ENCODE measurements at places on chromosomes 12 and 14. TPM values are rescaled to one million over a fixed set of nuclear protein-coding genes. Genes with fewer than 3 reads are reported as not detected.
A peak's percentile ranks its signal among the peaks of the same experiment; 100 is the strongest.

FANCM gene
- 9.6 TPM for polyA plus RNA-seq

DNA sequence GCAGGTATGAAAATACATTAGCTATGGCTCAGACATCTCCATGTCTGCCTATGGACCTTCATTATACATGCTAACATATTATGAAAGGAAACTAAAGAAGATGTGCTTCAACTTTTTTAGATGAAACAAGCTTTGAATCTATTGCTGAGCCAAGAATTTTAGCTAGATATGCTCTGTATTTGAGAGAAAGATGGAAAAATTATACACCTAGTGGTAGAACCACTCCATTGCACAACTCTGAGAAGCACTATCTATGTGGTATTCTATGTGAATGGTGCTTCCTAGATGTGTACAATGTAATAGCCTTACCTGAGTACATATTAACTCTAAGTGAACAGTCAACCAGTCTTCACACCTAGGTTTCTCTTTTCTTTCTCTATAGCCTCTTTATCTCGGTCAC is 17.3 kb downstream of the EPYC start:
- no peak for DNase-seq

SMOC1 gene
- polyA plus RNA-seq: 10.8 TPM

DNA sequence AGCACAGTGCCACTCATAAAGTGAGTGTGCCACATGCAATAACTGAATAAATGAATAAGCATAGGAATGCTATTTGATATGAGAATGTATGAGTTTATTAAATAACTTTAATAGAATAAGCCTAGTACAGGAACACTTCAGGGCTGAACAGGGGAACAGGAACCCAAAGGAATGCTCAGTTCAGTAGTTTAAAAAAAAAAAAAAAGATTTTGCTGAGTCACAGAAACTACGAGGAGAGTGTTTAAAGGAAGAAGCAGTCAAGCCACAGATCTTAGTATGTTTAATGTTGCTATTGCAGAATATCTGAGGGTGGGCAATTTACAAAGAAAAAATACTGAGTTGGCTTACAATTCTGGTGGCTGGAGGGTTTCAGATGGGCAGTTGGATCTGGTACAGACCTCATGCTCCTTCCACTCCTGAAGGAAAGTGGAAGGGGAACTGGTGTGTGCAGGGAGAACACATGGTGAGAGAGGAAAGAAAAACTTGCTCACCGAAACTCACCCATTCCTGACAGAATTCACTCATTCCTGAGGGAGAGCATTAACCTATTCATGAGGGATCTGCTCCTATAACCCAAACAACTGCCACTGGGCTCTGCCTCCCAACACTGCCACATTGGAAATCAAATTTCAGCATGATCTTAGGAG is 880.3 kb upstream of the MGAT4C start:
- DNase-seq: no peak

GRCh38 chr14:68762953-68763764 is 29.7 kb downstream of the ZFP36L1 start:
- peak; percentile 51 for DNase-seq

- no peak for DNase-seq
Observed at GRCh38 chr12:75658901-75659823, 147.8 kb upstream of the KRR1 start.

DNA sequence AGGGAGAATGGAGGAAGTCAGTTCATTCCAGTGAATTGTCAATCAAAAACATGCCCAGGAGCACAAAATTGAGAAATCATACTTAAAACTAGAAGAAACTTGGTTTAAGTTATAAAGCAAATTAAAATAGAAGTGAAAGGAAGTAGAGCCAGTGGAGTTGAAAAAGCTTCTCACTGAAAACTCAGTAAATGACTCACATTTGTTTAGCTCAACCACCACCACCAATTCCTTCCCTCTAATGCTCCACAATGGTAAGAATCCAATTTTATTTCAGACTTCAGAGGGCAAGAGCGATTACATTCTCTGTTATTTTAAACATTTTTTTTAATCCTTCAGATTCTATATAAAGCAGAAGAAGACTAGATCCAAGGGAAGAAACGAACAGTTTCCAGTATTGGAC is 19.4 kb downstream of the UTP20 start:
- no peak for DNase-seq

DNA sequence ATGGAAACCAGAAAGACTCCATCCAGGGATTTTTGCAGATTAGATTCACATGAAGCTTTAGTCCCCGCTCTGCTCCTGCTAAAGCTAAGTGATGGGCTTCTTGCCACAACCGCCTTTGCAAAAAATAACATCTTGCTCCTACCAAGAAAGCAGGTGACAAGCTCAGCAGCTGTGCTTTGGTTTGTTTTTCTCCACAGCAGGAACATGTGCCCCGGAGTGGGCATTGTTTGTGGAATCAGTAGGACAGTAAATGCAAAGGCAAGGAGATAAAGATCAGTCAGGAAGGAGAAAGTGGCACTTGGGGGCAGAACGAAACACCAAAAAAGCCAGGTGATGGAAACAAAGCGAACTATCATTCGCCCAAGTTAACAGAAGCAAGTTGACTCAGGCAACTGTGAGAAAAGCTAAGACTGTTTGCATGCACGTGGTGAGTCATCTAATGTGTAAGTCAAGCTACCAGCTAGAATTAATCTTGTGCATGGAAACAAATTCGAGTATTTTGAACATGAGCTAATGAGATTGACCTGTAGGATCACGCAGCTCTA is 165.5 kb upstream of the PLXNC1 start:
- no peak for DNase-seq

OTUB2 gene
- 1.1 TPM for polyA plus RNA-seq
